ENCODE measurements at places on chromosomes 1 and 21.

DNA sequence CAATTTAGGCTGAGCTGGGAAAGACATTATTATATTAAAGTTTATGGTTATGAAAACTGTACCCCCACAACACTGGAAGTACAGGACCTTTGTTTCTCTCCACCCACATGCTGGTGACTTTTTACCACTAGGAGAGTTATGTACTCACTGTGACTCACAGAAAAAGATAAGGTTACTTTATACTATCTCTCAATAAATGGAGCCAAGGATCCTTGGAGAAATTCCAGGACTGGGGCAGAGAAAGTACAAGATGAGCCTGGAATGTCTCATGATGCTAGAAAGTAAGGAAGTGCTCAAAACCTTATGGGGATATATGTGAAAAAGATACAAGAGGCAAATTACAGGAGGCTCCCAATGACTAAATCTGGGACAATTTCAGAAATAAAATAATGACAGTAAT, 63.9 kb upstream of the C1orf105 start:
- DNase-seq: no peak

DNA sequence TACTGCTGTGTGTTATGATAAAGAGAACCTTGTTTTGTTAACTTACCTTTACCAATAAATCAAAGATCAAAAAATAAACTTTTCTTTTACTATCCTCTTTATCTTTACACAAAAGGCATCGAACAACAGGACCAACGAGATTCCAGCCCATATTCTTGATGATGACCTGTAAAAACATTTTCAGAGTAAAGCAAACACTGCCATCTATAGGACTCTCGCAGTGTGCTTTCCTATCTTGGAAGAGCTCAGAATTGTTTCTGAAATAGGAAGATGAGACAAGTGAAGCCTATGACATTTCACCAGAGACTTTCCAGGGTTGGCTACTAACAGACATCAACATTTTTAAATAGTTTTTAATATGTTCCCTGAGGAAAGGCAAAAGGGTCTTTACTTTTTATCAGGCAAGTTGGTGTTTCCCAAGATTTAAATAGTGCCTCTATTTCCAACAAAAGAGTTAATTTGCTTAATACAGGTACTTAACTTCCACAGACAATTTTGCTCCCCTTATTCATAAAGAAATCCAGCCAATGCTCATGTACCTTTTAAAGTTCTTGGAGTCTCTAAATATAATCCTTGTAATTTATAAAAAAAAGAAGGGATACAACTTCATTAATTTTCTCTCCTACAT, 7.3 kb downstream of the GLMN start:
- DNase-seq: peak; percentile 42

DNA sequence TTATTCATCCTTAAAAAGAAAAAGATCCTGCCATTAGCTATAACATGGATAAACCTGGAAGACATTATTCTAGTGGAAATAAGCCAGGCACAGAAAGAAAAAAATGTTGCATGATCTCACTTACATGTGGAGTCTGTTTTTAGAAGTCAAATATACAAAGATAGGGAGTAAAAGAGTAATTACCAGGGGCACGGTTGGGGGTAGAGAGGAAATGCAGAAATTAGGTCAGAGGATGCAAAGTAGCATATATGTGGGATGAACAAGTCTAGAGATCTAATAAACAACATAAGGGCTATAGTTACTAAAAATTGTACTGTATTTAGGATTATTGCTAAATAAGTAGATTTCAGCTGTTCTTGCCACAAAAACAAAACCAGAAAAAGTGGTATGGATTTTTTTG, 61.4 kb upstream of the CD53 start:
- DNase-seq: no peak

DNA sequence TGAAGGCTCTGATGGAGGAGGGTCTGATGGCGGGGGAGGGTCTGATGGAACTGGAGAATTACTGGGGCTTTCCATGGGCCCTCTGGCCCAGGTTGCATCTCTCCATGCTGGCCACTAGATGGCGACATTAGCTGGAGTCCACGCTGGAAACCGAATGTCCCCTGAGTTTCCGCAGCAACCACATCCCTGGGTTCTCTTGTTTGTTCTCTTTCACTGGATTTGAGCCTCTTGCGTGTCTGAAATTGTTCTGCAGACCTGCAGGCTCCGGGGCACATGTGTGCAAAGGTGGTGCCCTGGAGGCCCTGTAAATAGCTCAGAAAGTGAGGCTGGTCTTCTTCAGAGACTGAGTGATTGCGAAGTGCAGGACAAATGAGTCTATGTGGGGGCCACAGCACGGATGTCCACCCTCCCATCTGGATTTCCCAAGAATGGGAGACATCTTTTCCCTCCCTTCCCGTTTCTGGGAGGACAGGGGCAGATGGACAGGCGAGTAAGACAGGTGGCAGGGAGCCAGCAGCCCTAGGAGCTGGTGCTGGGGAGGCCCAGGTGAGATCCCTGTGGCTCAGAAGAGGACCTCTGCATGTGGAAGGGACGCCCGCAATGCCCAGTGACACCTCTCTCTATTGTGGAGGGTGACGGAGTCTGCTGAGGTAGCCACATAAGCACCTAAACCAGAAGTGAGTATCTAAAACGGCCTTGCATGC, 73.2 kb upstream of the ABCG1 start:
- DNase-seq: peak; percentile 54

DNA sequence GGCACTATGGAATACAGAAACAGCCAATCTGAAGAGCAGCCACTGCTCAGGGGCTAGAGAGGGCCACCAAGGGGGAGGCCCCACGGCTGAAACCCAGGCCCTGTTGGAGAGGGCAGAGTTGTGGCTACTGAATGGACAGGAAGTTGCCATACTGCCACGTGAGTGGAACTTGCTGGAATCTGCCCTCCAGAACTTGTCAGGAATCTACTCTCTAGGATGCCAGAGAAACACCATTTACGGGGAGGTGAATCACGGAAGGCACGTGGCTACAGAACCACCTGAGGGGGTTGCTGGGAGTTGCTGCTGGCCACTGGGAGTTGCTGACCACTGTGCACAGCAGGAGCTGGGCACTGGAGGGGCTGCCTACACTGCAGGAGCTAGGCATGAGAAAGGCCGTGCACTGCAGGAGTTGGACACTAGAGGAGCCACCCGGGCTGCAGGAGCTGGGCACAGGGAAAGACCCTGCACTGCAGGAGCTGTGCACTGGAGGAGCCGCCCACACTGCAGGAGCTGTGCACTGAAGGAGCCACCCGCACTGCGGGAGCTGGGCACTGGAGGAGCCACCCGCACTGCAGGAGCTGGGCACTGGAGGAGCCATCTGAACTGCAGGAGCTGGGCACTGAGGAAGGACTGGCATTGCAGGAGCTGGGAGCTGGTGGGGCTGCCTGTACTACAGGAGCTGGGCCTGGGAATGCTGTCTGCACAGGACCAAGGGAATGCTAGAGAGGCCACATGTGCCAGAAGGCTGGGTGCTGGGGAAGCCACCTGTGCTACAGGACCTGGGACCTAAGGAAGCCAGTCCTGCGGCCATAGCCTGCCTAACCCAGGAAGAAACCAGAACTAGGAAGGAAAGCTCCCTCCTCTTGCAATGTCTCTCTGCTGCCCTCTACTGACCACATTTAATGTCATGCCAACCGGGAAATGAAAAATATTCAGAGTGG, 343.4 kb downstream of the MATN1 start:
- DNase-seq: peak; percentile 47

GRCh38 chr1:207051191-207051943, at the start of gene YOD1:
YOD1 (minus strand) TSS chr1:207051208; CDS start chr1:207051030, 178 bp downstream.
- DNase-seq: no peak

DNA sequence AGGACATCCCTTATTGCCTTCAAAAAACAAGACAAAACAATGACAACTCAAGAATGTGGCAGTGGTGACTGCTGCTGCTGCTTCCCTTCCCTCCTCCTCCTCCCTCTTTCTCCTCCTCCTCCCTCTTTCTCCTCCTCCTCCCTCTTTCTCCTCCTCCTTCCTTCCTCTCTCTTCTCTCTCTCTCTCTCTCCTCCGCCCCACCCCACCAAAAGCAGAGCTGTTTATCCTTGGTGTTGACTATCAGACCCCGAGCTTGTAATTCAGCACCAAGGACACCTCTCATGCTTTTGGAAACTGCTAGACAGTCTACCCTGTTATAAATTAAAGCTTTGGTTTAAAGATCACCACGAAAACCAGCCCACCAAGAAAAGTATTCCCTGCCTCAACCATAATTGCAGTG, 72.4 kb upstream of the IFNAR2 start:
- no peak for DNase-seq

- DNase-seq: no peak
These were observed 30.0 kb upstream of the SSX2IP start for GRCh38 chr1:84720221-84720780.

DNA sequence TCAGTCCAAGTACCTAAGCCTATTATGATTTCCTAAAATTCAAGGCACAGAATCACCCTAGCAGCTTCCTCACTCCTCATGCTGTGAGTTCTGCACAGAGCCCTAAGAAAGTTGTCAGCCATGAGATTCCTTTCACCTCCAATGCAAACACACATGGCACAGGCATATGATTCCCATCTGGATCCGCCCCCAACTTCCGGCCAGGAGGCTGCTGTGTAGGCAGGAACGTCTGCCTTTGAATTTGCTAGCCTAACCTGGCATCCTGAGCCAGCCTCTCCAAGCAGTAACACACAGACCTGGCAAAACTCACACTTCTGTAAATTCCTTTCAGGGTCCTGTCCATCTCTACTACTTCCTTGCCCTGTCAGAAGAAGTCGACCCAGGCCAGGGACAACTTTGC, 521.1 kb upstream of the BEND5 start:
- no peak for DNase-seq

DNA sequence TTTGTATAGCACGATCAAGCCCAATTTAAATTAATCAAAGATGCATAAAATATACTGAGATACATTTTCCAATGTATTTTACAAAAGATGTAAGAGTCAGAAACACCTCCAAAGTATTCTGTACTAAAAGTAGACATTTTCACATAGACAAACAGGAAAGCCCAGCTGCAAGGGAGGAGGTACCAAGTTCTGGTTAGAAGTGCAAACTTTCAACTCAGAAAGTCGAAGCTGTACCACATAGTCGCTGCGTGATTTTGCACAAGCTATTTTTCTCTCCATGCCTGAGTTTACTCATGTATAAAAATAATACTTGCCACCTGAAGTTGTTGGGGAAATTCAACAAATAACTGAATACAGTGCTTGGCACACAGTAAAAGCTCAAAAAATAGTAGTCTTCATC, 5.6 kb upstream of the HNRNPU start:
- DNase-seq: no peak

- peak; percentile 38 for DNase-seq
These were observed at the start of gene CNIH3 for GRCh38 chr1:224615861-224616755. CNIH3 (plus strand) TSS chr1:224616317; CDS start chr1:224617175, 858 bp downstream.

GRCh38 chr1:219963432-219963831, 35.1 kb upstream of the SLC30A10 start:
- no peak for DNase-seq

GRCh38 chr1:15669074-15669473, 15.0 kb upstream of the PLEKHM2 start:
- DNase-seq: no peak

- no peak for DNase-seq
These were observed 167.8 kb downstream of the PATJ start for GRCh38 chr1:61910035-61910434.

- DNase-seq: no peak
These were observed 146.7 kb upstream of the HMGB4 start for GRCh38 chr1:33716976-33717688.

DNA sequence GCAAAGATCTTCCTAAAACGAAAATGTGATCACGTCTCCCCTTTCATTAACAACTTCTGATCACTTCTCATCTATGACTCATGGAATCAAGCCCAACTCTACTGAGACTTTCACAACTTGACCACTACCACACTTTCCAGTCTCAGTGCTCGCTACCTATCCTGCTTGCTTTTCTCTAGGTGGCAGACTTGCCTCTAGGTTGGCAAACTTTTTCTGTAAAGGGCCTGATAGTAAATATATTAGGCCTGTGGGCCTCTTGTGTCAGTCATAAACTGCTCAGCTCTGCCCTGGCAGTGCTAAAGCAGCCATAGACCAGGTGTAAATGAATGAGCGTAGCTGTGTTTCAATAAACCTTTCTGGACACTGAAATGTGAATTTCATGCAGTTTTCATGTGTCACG, 21.5 kb upstream of the HMGB4 start:
- no peak for DNase-seq

DNA sequence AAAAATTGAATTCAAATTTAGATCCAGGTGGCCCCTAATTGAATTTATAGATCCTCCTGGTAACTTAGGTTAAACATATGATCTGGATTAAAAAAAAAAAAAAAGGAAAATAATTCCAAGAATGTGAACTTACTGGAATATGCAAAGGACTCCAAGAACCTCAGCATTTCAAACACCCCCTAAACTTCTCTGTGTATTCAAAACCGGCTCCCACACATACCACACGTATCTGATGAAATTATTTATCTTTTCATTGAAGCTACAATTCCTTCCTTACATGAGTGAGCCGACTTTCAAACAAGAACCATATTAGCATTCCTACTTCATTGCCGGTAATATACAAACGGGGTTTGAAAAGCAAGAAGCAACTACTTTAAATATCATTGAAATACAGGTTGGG, 61.4 kb upstream of the FMN2 start:
- DNase-seq: no peak

- DNase-seq: peak; percentile 2
These were observed 414 bp downstream of the TMEM51 start for GRCh38 chr1:15153842-15154479.

DNA sequence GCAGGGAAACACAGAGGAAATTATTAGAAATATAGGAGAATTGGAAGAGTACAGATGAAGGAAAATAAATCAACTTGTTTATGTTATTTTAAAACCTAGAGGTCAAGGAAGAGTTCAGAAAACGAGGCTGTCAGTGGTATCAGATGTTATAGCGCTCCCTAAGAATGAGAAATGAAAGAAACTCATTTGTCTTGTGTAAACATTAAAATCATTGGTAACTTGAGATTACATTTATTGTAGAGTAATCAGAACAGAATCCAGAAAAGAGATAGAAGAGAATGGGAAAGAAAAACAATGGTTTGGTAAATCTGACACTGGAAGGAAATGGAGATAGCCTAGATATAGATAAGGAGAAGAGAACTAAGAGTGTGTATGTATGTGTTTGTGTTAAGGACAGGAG, 106.4 kb downstream of the ATF6 start:
- DNase-seq: no peak

DNA sequence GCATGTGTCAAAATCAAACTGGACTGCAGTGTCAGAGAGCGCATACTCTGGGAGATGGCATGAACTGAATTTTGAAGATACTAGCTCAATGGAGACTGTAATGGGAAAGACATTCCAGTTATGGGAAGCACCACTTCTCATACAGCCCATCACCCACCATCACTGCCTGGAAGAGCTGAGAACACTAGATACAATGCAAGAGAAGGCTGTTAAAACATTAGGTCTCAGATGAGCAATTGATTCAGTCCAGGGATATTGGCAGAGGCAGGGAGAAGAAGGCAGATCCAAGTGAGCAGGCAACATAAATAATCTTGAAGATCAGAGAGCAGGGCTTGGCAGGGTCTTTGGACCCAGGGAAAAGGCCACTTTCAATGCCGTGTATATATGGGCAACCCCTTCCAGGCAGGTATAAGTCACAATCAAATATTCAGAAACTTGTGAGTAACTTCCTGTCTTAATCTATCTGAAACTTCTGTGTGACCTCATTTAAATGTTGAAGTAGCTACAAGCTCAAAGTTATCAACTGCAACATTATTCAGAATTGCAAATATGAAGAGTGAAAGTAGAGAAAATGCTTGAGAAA, 290.3 kb upstream of the SGIP1 start:
- no peak for DNase-seq

GRCh38 chr1:155073377-155074242, 5.0 kb upstream of the EFNA3 start:
- DNase-seq: no peak

Data from NCI-H748 treated with DMSO at 0.1 percent for 48 hours (cell line).